ENCODE measurements at places on chromosomes 1 and 21.

DNA sequence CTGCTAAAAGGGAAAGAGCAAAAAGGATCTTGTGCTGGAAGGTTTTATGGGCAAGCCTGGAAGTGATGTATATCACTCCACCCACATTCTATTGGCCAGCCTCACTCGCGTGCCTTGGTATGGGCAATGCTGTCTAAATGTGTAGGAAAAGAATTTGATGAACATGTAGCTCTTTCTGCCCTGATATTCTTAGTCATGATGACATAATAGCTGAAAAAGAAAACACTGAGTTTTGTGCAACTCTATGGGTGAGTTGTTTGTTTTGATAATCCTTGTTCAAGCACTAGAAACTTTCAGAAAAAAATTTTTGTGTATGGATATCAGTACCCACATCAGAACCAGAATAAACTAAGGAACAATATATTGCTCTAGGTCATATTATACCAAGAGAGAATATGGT is 231.5 kb upstream of the ST6GALNAC5 start:
- DNase-seq = no peak

DNA sequence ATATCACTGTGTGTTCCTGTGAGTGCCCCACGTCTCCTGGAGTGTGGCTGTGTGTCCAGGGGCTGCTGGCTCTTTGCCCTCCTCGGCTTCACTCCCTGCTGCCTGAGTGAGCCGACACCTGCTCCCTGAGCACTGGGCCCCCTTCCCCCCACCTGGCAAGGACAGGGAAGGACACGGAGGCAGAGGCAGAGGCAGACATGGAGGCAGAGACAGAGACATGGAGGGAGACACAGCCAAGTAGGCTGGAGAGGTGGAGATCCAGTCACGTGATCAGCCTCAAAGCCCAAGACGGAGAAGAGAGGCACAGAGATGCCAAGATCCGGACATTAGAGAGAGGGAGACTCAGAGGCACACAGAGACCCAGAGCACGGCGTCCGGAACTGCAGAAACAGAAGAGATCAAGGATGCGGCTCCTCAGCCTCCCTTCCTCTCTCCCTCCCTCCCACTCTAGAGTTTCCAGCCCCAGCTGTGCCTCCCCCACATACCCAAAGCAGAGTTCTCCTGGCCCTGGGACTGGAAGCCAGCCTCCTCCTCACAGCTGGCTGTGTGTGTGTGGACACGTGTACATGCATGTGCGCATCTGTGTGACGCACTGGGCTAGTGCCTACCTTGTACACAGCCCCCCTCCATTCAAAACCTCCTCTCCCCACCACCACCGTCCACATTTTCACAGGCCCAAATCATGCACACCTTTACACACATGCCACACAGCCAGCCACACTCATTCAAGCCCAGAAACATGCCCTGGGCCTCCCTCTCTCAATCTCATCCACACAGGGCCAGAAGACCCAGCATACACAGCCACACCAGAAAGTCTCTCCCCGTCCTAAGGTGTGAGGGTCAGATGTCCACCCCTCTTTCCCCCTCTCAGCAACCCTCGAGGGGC is 39.1 kb upstream of the WASF2 start:
- no peak for DNase-seq

GRCh38 chr1:244341455-244342450 is 110.0 kb downstream of the ADSS2 start:
- no peak for DNase-seq

- DNase-seq = no peak
Measured at GRCh38 chr1:55821234-55821633, 606.1 kb upstream of the USP24 start.

DNA sequence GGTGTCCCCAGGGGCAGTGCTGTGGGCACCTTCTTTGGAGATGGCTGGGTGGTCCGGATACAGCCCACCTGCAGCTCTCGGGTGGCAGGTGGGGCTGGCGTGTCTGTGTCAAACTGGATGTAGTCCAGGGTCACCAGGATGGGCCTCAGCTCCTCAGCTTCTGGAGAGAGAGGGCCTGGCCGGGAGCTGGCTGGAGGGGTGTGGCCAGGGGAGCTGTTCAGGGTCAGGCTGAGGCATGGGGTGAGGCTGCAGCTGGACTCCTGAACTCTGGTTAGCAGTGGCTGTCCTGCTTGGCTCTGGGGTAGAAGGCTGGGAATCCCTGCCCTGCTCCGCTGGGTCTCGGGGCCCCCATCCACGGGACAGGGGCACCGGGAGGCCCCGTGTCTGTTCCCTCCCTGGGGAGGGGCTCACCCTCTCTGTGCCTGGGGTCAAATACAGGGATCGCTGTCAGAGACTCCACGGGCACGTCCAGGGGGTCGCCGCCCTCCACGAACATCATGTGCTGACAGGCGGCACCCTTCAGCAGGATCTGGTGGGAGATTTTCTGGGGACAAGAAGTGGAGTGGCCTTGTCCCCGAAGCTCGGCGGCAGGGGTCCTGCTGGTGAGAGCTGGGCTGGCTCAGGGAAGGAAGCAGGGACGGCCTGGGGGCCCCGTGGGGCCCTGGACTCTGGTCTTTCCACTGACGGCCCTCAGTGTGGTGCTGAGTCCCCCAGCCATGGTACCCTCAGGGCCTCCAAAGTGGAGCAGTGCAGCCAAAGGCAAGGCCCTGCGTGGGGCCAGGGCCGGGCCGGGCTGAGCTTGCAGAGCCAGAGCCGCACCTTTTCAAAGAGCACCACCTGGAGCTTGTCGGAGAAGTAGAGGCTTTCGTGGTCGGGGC is 4.1 kb upstream of the TMEM52 start:
- DNase-seq = no peak

GRCh38 chr1:41056907-41057306 is 35.4 kb upstream of the SLFNL1 start:
- DNase-seq = no peak

- DNase-seq = no peak
Measured at GRCh38 chr21:43865540-43866259, 677 bp downstream of the AGPAT3 start.

DNA sequence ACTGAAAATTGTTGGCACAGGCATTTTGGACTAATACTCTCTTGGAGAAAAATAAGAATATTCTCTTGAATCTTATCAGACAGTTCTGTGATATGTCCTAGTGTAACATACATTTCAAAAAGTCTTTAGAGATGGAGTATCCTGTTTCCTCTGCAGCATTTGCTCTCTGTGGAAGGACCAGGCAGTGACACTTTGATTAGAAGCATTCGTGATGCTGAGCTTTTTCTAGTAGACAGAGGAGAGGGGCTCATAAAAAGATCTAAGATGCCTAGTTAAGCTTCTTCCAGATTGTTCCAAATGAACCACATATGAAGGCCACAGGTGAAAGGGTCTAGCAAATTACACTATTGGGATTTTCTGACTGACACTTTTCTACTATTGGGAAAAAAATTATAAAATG is 120.3 kb downstream of the C1orf21 start:
- no peak for DNase-seq

DNA sequence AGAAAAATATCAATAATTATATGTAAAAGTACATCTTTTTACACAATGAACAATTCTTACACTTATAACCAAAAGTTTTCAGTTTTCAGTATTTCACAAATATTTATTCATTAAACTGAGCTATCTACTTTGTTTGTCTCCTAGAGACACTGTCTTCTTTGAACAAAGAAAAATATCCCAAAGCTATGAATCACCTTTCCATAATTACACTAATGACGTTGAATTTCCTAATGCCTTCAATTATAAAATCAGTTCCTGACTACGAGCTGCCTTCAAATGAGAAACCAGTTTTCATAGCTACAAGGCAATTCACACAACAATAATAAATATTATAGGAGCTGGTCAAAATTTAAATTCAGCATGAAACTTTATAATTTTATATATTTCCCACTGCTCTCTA is 201.8 kb upstream of the BRINP3 start:
- no peak for DNase-seq

GRCh38 chr1:185213091-185213490 is 56.1 kb downstream of the SWT1 start:
- no peak for DNase-seq

DNA sequence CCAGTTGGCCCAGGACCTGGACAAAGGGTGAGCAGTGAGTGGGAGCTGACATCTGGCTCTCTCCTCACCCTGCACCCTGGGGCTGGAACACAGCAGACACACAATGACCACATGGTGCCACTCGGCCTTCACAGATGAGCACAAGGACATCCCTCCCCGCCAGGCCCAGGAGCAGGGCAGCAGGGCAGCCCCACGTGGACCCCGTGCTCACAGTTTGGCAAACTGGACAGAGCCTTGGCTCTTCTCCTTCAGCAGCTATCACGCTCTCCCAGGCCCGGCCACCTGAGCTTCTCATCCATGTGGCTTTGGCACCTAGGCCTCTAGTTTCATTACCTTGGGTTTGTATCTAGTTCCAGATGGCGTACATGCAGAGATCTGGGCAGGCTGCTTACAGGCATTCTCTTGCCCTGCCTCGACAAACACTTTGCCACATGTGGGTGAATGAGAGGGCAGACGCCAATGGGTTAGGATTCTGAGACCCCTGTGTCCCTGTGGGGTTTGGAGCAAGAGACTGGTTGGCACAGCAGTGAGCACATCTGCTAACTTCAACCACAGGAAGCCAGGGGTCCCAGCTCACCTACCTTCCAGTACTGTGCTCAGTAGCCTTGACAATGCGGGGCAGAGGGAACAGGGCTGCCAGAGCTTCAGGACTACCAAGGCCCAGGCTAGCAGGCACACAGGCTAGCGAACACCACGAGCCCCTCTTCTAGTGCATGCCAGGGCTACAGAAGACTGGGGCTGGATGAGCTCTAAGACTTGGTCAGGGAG is 3.4 kb upstream of the PTPRF start:
- DNase-seq = no peak

GRCh38 chr1:221139991-221140390 is 260.7 kb downstream of the HLX start:
- DNase-seq = no peak

DNA sequence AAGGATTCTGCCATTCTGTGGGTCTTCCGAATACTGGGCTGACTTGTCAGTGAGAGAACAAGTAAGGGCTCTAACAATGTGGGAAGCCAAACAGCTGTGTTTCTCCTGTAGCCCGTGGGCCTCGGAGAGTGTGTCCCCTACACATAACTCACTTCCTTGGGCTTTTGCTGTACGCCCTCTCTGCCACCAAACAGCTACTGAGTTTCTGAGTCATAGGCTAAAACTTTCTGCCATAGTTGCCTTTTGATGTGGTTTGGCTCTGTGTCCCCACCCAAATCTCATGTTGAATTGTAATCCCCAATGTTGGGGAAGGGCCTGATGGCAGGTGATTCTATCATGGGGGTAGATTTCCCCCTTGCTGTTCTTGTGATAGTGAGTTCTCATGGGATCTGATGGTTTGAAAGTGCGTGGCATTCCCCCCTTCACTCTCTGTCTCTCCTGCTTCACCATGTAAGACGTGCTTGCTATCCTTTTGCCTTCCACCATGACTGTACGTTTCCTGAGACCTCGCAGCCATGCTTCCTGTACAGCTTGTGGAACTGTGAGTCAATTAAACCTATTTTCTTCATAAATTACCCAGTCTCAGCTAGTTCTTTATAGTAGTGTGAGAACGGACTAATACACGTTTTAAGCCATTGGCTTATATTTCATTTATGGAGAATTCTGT is 194.8 kb upstream of the HMCN1 start:
- no peak for DNase-seq

- DNase-seq = no peak
Measured at GRCh38 chr1:89630048-89630447, 2.9 kb upstream of the LRRC8C start.

DNA sequence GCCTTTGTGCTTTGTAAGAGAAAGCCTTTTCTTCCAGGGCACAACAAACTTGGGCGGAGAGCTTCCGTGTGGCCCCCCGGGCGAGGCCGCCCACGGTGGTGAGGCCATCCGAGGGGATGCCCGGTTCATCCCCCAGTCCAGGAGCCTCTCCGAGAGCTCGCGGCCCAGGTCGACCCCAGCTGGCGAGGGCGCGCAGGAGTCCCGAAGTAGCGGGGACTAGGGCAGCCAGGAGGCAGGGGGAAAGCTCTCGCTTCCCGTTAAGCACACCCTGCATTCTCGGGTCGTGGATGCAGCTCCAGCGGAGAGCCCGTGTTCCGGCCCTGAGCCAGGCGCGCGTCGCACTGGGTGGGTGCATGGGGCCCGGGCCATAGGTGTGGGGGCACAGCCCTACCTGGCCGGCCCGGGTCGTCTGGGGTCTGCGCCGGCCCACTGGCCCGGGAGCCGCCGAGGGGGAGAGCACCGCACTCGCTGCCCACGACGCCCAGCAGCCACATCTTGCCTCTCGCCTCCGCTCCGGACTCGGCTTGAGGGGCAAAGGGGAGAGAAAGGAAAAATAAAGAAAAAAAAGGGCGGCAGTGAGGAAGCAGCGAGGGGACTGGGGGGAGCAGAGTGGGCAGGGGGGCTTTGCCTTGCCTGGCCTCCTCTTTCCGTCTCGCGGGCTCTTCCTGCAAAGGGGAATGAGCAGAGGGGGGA is 1.8 kb downstream of the RNF220 start:
- DNase-seq = peak; percentile 17

DNA sequence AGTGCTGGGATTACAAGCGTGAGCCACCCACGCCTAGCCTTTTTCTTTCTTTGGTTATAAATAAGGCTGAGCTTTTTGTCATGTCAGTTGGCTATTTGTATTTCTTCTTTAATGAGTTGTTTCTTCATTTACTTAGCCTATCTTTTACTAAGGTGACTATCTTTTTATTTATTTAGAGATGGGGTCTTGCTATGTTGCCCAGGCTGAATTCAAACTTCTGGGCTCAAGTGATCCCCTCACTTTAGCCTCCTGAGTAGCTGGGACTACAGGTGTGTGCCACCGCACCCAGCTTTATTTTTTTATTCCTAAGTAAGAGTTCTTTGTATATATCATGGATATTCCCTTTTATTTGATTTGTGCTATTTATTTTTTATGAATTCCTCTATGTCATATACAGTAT is 11.9 kb downstream of the DMBX1 start:
- no peak for DNase-seq

GRCh38 chr21:43930074-43930847 is 65.2 kb downstream of the AGPAT3 start:
- DNase-seq = no peak

DNA sequence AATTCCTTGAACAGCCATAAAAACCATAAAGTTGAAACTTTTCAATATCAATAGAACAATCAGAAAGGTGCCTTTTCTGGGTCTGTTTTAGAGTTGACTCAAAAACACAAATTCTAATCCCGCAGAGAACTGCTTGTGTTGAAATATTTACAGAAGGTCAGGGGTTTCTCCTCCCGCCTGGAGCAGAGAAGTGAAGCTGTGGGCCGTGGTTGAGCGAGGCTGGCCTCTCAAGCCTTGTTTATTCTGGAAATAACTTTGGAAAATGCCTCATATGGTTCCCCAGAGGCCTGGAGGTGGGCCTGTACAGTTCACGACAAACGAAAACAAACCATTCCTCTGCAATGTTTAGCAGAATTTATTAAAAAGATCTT is 90.8 kb upstream of the ERRFI1 start:
- no peak for DNase-seq

GRCh38 chr1:53732912-53733317 is 6.0 kb downstream of the GLIS1 start:
- no peak for DNase-seq

DNA sequence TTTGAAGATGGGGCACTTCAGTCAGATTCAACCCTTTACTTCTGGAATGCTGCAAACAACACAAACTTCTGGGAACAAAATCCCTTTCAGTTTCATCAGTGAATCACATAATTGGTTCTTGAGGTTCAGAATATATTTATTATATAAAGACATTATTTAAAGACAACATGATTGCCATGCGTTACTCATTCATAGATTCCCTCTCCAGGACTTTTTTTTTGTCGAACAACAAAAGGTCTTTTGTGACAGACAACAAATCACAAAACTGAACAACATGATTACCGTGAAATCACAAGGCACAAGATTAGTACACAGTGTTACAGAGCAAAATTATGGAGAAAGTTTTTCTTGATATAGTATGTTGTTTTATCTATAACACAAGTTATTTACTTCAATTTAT is 1815.0 kb downstream of the NCAM2 start:
- DNase-seq = no peak

Measured in progenitor cell of endocrine pancreas (in vitro differentiated cells).